ENCODE measurements at places on chromosomes 1 and 21.

DNA sequence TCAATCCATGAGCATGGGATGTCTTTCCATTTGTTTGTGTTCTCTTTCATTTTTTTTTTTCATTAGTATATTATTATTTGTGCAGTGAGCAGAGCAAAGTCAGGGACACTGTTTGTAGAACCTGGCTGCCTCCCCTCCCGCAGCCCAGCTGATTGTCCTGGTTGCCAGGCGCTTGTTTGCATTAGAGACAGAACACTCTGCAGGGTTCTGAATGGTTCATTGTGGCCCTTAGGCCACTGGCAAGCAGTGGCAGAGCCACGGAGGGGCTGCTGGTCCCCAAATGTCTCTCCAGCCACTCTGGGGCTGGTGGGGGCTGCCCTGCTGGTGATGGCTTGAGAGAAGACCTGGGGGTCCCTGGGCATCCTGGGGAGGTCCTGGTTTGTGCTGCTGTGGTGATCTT is 29.0 kb downstream of the ETS2 start:
- DNase-seq = no peak

GRCh38 chr1:230832476-230832875 is 35.8 kb downstream of the C1orf198 start:
- DNase-seq = no peak

DNA sequence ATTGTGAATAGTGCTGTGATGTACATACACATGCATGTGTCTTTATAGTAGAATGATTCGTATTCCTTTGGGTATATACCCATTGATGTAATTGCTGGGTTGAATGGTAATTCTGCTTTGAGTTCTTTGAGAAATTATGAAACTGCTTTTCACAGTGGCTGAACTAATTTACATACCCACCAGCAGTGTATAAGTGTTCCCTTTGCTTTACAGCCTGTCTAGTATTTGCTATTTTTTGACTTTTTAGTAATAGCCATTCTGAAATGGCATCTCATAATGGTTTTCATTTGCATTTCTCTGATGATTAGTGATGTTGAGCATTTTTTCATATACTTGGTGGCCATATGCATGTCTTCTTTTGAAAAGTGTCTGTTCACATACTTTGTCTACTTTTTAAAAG is 54.5 kb upstream of the FAM78B start:
- DNase-seq = no peak

- no peak for DNase-seq
Observed at GRCh38 chr1:89831462-89832120, 10.8 kb downstream of the LRRC8D start.

DNA sequence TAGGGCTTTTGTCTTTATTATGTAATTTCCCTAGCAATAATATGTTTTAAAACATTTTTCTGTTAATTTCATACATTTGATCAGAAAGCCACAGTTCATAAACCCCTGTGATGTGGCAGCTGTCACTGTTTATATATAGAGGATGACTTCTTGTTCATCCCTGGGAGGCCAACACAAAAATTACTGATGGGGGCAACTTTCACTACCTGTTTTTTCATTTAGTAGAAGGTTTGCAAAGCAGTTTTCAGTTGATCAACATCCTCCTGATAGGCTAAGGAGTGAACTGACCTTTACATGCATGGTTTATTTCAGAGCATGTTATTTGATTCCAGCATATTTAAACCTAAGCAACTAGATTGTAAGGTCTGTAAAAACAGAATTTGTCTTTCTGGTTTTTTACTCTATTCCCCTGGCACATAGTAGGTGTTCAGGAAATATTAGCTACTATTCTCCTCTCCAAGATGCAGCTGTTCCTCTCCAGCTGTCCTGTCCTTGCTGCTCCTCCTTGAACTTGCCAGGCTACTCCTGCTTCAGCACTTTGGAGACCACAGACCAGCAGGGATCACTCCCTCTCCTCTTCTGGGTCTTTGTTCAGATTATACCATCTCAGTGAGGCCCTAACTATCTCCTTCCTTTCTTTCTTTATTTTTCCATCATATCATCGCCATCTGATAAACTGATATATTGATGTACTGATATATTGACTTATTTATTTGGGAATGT is 54.7 kb downstream of the ROR1 start:
- DNase-seq = no peak

- no peak for DNase-seq
Observed at GRCh38 chr1:239763850-239764249, 327.8 kb upstream of the FMN2 start.

- DNase-seq = no peak
Observed at GRCh38 chr21:42374864-42375499, 8.6 kb upstream of the TFF1 start.

DNA sequence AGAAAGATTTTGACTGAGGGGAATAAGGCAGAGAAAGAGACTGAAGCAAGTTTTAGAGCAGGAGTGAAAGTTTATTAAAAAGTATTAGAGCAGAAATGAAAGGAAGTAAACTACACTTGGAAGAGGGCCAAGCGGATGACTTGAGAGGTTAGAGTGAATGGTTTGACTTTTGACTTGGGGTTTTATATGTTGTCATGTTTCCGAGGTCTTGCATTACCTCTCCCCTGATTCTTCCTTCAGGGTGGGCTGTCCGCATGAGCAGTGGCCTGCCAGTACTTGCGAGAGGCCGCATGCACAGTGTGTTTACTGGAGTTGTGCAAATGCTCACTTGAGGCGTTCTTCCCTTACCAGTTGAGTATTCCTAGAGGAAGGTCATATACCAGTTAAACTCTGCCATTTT is 13.0 kb upstream of the DENND2D start:
- no peak for DNase-seq

DNA sequence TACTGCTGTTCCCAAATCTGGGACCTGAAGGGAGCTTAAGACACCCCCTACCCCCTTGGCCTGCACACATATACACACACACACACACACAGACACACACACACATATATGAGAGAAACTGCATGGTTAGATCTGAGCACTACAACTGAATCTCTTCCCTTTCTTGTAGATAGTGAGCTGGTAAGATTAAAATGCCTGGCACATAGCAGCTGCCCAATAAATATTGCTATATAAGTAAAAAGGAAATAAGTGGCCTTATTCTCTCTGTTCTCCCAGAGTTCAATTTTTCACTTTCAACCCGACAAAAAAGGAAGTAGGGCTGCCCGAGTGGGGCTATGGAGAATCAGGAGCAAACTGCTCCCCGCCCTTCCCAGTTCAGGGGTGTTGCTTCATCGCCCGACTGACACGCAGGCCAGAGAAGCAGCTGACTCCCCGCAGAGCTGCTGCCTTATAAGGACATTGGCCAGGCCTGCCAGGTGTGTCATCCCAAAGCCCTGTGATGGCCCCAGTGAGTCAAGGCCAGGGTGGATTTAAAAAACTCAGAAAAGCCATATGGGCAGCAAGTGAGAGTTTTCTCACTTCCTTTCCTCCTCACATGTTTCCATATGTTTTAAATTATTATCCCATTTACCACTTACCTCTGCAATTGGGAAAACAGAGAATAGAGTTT is 106.5 kb upstream of the SLC44A3 start:
- no peak for DNase-seq

- no peak for DNase-seq
Observed at GRCh38 chr1:242405947-242406346, 118.5 kb downstream of the PLD5 start.

GRCh38 chr21:37064841-37065240 is 8.0 kb downstream of the PIGP start:
- DNase-seq = no peak

- no peak for DNase-seq
Observed at GRCh38 chr1:164452549-164452948, 106.4 kb upstream of the PBX1 start.

DNA sequence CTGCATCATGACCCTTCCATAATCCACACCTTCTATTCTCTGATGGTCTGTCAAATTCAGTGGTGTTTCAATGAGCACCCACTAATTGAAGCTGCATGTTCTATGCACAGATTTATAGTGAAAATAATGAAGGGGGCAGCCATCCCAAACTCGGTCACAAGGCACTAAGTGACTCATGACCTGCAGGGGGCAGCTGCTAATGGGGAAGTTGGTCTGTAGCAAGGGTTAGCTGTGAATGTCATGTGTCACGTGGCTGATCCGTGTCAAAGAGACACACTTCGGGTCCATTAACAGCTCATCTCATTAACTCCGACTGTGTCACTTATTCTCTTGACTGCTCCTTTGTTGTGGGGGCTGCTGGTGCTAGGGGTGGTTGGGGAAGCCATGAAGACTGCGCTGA is 306.6 kb downstream of the PCP4 start:
- no peak for DNase-seq

DNA sequence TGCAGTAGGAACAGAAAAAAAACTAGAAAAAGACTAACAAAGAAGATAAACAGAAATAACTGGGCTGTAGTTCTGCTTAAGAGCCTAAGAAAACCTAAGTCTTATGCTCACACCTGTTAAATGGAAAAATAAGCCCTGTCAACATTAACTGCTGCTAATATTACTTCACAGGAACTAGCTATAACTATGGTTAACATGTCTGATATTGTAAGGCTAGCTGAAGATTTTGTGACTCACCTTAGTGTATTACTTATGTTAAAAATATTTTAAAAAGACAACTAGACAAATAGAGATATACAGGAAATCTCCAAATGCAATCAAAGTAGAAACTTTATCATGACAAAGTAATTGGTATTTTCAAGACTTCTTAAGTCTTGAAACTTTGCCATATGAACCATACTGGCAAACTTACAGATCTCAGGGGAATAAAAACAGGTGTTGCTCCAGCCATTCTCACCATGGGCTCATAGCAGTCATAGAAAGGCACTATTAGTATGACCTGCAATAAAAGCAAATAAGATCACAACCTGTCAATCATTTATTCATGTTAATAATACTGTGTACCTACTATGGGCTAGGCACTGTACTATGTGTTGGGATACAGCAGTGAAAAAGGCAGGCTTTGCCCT is 30.7 kb downstream of the KYAT3 start:
- DNase-seq = no peak

All from NCI-H1436 (cell line).